ENCODE measurements at places on chromosomes 12 and 14. TPM values are rescaled to one million over a fixed set of nuclear protein-coding genes. Genes with fewer than 3 reads are reported as not detected.
A peak's percentile ranks its signal among the peaks of the same experiment; 100 is the strongest.

Gene C12orf50
- not detected for total RNA-seq

- DNase-seq, result peak; percentile 77
Observed at GRCh38 chr12:47014474-47014873, 64.9 kb upstream of the PCED1B start.

- DNase-seq, result no peak
Observed at GRCh38 chr12:103050273-103050672, 92.8 kb downstream of the ASCL1 start.

DNA sequence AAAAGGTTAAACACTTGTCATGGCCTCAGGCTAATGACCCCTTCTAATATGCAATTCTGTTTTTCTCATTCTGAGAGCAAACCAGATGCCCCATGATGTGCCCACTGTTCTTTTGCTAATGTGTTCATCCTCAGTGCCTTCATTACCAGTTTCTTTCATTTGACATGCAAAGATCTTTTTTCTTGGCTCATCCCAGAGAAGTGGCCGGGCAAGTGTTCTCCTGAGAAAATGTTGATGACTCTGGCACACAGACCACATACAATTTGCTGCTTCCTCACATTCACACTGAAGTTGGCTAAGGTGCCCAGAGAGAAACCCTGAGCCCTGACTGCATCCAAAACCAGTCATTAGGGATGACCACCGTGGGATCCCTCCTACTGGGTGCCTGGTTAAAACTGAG lies 833.3 kb downstream of the DIO2 start:
- DNase-seq, result no peak
